ENCODE measurements at places on chromosomes 4 and X. TPM values are rescaled to one million over a fixed set of nuclear protein-coding genes. Genes with fewer than 3 reads are reported as not detected.

Gene LRP2BP
- 1.7 TPM for total RNA-seq

Gene GLRA3
- not detected for total RNA-seq

Gene AWAT2
- not detected for total RNA-seq

Gene GASK1B
- total RNA-seq = 32.1 TPM

Data from melanocyte of skin (primary cell).